Chondrocyte (in vitro differentiated cells): ENCODE measurements at places on chromosomes 6 and 20. TPM values are rescaled to one million over a fixed set of nuclear protein-coding genes. Genes with fewer than 3 reads are reported as not detected.

Gene DNPH1
- total RNA-seq: 22.8 to 34.1 TPM (median 24.5 TPM) in 3 replicates

Gene C20orf202
- not detected in 3 replicates for total RNA-seq

GRCh38 chr6:143539734-143540133 is 28.2 kb upstream of the FUCA2 start:
- DNase-seq: no peak

Gene RNF217
- 51.5 to 72.5 TPM (median 54.6 TPM) in 3 replicates for total RNA-seq

DNA sequence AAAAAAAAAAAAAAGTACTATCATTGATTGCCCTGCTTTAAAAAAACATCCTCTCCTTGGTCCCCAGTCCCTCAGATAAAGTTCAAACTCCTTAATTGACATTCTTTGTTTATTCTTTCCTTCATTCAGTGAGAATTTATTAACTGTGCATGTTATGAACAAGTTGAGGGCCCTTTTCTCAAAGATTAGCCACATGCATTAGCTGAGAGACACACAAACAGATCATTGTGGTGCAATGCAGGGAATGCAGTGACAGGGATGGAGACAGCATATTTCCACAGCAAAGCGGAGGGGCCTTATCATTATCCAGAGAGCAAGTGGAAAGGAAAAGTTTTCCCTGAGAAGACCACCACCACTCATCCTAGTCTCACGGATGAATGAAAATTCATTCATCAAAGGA is 21.9 kb upstream of the IPCEF1 start:
- no peak for DNase-seq

DNA sequence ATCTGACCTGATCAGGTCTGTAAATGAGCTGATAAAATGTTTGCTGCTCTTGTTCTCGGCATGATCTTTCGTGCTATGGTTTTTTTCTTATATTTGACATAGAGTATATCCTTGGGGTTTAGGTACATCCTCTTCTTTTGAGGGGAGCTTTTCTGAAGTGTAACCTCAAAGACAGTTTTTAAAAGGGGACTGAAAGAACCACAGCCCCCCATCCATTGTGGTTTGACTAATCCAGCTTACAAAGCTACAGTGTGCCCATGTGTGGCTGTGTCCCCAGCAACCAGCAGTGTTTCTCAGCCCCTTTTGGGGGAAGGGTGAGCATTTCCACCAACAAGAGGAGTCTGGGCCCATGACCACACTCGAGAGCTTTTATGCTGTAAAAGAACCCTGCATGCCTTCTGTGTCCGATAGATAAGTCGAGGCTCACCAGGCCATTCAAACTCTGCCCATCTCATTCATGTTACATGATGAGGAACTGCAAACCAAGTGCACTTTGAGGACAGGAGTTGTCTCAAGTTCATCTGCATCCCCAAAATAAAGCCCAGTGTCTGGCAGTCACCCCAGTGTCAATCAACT is 266.0 kb downstream of the SLC24A3 start:
- DNase-seq: no peak

- DNase-seq: no peak
These were observed 28.6 kb downstream of the PPARD start for GRCh38 chr6:35370785-35371493.

GRCh38 chr6:9131616-9132015 is 696.3 kb upstream of the SLC35B3 start:
- no peak for DNase-seq

Gene PSMB1
- total RNA-seq: 129 to 173 TPM (median 137 TPM) in 3 replicates

DNA sequence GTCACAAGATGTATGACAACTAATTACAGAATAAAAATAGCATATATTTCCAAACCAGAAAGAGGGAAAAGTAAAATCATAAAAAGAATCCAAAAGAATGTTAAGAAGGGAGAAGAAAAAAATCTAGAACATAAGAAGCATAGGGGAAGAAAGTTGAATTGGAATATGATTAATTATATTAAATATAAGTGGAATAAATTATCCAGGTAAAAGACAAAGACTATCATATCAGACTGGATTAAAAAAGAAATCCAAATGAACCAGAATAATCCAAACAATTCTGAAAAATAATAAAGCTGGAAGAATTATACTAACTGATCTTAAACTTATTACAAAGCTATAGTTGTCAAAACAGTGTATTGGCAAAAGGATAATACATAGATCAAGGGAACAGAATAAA is 23.6 kb downstream of the CSNK2A1 start:
- DNase-seq: no peak

Gene GNAS-AS1
- 1.1 to 2.7 TPM (median 1.7 TPM) in 3 replicates for total RNA-seq

Gene ZFP57
- not detected in 3 replicates for total RNA-seq

GRCh38 chr6:111804627-111805235 is 68.5 kb downstream of the FYN start:
- DNase-seq: no peak

GRCh38 chr6:21019614-21020013 is 485.4 kb downstream of the CDKAL1 start:
- DNase-seq: no peak

DNA sequence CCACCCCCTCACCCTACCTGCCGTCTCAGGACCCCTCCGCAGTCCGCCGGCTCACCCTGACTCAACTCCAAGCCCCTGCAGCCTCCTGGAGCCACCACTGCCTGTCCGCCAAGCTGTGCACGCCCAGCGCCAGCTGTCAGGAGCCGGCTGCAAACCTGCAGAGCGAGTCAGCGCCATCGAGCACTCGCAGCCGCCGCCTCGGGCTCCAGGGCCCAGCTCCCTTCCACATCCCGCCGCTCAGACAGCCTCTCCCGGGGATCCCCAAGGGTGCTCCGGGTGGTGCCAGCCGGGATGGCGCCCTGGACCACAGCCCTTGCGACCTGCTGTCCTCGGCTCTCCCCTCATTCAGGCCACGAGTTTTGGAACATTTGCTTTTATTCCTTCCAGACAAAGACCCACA is 4.3 kb downstream of the TNNC2 start:
- no peak for DNase-seq

DNA sequence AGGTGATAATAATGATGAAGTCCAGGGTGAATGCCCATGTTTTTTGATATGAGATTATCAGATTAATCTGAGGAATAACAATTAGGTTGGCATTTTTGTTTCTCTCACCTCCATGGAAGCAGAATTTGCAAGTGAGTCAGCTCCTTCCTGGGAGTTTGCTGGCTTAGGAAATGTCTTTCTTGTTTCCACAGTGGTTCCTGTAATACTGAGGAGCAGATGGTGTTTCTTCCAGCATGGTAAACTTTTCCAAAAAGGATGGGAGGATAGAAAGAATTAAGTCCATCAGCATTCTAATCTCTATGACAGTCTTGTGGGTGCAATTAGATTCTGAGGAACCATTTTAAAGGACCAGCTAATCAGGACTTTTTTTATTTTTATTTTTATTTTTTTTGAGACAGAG is 40.5 kb downstream of the SNAP25 start:
- no peak for DNase-seq

DNA sequence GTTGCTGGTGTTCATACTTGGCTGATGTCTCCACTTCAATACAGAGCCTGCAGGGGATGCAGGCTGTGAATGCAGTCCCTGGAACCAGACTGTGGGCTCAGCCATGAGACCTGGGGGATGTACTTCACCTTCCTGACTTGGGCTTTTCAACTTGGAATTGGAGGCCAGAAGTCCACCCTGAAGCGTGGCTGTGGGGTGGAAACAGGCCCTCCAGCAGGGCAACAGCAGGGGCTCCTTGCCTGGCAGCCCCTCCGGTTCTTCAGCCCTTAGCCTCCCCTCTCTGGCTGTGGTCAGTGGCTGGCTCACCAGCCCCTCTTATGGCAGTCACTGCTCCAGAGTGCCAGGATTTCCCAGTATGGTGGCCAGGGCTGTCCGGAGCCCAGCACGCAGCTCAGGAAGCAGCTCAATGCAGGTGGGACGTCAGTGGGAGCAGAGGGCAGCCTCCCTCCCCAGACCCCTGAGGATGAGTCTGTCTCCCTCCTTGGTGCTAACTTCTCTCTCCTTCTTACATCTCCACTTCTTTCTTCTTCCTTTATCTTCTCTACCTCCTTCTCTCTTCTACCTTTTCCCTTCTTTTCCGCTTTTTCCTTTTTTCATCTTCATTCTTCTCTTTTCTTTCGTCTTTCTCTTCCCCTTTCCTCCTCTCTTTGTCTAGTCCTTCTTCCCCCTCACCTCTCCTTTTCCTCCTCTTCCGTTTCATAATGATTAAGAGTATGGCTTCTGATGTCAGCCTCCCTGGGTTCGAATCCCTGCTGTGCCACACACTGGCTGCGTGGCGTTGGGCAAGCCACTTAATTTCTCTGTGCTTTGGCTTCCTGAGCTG is 45.3 kb downstream of the SLC52A3 start:
- no peak for DNase-seq
